ENCODE measurements at places on chromosomes 16 and 17. TPM values are rescaled to one million over a fixed set of nuclear protein-coding genes. Genes with fewer than 3 reads are reported as not detected.
A peak's percentile ranks its signal among the peaks of the same experiment; 100 is the strongest.

Gene KDM6B
- total RNA-seq: 106 TPM

Gene CASKIN1
- total RNA-seq: not detected

DNA sequence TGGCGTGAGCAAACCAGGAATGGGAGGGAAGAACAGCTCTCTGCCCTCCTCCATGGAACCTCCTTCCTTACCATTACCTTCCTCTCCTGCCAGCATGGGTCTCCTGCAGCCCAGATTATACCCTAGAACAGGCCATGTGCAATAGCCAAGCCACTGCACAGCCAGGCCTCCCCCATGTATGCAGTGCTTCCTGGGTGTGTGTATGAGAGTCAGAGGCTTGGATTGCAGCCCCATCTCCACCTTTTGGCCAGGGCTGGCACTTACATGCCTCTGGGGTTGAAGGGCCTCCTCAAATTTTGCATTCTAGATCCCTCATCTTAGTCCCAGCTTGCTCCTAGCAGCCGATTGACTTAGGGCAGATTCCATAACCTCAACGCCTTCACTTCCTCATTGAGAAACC, 133.7 kb downstream of the GSG1L start:
- no peak overlapping the region for H3K4me3 ChIP-seq
- no peaks in the 10 kb centered on the region for H3K36me3 ChIP-seq
- H3K27me3 ChIP-seq: no peaks in the 10 kb centered on the region
- no peak for DNase-seq
- no peak overlapping the region for H3K27ac ChIP-seq

DNA sequence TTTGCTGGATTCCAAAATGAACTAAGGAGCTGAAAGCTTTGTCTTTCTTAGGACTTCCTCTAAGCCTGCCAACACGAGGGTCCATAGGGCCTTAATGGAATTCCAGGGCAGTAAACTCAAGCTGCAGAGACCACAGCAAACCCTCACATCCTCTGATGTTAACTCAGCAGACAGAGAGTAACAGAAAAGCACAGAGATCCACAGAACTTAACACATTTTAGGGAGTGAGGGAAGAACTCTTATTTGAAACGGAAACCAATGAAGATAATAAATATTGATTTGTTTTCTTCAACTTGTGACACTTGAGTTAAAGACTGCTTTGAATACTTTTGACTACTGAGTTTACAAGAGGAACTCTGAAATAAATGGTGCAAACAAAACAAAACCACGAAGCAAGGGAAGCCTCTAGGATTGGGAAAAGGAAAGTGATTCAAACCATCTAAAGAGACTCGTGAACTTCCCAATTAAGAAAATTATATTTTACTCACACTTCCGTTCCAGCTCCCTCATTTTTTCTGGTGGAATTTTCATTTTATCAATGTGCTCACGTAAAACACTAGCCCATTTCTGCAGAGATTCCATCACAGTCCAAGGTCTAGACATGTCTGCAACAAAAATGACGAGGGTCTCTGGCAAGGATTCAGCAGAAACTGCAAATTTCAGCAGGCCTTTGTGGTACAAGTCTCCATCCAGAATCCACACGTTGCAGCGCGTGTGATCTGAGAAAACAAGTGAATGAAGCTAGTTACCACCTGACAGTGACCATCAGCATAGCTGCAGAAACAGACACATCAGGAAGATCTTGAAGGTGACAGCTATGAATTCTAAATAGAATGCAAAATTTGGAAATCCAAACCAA, 9.2 kb downstream of the DYNC1LI2 start:
- H3K4me3 ChIP-seq: no peak overlapping the region
- peaks cover 62% of the 10 kb centered on the region for H3K36me3 ChIP-seq
- H3K27me3 ChIP-seq: no peaks in the 10 kb centered on the region
- no peak for DNase-seq
- H3K4me1 ChIP-seq: no peaks in the 10 kb centered on the region

DNA sequence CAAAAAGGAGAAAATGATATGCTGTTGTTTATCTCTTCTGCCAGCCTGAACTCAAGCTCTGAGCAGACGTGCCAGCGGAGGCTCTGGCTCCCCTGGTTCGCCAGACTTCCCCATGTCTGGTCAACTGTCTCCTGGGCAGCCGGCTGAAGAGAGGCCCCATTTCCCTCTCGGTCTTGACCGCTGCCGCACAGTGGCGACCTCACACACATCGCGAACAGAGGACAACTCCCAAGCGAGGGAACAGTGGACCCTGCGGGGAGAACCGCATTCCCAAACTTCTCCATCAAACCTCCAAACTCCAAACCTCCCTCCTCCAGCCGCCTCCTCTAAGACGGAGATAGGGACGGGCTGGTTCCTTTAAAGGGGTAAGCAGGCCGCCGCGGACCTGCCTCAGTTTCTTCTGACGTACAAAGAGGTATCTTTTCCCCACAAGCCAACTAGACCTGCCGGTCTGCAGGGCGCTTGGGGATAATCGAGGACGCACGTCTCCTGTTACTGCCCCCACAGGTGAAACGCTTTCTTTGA, 24.9 kb upstream of the RFFL start:
- peak overlapping the region; percentile 86 for H3K4me3 ChIP-seq
- H3K27ac ChIP-seq: peak overlapping the region; percentile 91
- DNase-seq: no peak
- no peaks in the 10 kb centered on the region for H3K36me3 ChIP-seq
- no peaks in the 10 kb centered on the region for H3K27me3 ChIP-seq
- H3K4me1 ChIP-seq: peaks cover 17% of the 10 kb centered on the region

GRCh38 chr17:21774263-21774662, 81.9 kb downstream of the KCNJ18 start:
- no peaks in the 10 kb centered on the region for H3K4me1 ChIP-seq
- H3K36me3 ChIP-seq: no peaks in the 10 kb centered on the region
- no peak overlapping the region for H3K27ac ChIP-seq
- no peak for DNase-seq
- no peaks in the 10 kb centered on the region for H3K27me3 ChIP-seq
- H3K4me3 ChIP-seq: no peak overlapping the region

Gene GPR139
- total RNA-seq: not detected
